ENCODE measurements at places on chromosomes 2 and 18.

DNA sequence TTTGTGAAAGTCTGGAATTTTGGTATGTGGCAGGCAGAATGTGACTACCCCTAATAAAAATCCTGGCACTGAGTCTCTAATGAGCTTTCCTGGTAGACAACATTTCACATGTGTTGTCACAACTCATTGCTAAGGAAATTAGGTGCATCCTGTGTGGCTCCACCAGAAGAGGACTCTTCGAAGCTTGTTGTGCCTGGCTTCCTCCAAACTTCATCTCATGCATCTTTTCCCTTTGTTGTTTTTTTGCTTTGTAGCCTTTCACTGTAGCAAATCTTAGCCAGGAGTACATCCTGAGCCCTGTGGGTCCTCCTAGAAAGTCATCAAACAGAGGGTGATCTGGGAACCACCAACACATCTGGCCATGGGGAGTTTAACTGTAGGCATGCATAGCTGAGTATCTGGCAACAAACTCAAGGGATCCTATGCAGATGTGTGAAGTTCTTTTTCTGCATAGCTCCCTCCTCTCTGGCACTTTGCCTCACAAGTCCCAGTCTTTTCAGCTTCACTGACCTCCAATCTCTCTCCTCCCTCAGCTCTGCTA is 42.1 kb upstream of the SERTAD2 start:
- DNase-seq = no peak

GRCh38 chr2:41955316-41956043 is 92.3 kb upstream of the PKDCC start:
- DNase-seq = no peak

- DNase-seq = no peak
Measured at GRCh38 chr2:237000481-237000880, 85.2 kb upstream of the COPS8 start.

DNA sequence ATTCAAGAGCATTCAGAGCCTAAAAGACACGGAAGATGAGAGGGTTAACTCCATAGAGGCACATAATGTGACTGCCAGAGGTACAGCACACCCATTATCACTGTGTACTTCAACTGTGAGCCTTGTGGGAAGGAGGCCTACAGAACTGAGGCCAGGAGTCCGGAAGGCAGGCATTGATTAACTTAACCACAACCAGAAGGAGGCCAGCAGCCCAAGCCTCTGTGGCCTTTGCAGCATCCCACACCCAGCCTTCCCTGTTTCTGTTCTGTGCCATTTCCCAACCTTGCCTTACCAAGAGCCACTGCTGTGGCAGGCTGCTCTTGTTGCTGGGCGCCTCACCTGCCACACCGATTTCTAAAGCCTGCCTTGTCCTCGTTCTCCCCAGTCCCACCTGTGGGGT is 27.2 kb downstream of the SIGLEC15 start:
- DNase-seq = no peak

GRCh38 chr18:49028801-49029506 is 78.2 kb upstream of the SMAD7 start:
- DNase-seq = no peak

DNA sequence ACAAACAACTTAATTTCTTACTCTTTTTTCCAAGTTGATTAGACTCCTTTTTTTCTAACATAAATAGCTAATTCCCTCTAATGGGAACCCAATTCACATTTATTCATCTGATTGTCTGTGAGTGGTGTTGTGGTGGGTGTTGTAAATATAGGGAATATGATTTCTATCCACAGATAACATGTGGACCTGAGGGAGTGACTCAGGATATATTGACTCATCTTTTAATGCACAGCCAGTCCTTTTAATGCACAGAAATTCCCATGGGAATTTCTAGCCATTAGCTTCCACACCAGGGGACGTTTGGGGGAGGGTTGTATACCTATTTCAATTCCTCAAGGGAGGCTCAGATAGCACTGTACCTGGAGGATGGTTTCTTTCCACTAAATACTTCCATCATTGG is 1339.6 kb upstream of the LRRTM1 start:
- no peak for DNase-seq

- no peak for DNase-seq
Measured at GRCh38 chr2:218882866-218883366, 2.3 kb downstream of the WNT10A start.

DNA sequence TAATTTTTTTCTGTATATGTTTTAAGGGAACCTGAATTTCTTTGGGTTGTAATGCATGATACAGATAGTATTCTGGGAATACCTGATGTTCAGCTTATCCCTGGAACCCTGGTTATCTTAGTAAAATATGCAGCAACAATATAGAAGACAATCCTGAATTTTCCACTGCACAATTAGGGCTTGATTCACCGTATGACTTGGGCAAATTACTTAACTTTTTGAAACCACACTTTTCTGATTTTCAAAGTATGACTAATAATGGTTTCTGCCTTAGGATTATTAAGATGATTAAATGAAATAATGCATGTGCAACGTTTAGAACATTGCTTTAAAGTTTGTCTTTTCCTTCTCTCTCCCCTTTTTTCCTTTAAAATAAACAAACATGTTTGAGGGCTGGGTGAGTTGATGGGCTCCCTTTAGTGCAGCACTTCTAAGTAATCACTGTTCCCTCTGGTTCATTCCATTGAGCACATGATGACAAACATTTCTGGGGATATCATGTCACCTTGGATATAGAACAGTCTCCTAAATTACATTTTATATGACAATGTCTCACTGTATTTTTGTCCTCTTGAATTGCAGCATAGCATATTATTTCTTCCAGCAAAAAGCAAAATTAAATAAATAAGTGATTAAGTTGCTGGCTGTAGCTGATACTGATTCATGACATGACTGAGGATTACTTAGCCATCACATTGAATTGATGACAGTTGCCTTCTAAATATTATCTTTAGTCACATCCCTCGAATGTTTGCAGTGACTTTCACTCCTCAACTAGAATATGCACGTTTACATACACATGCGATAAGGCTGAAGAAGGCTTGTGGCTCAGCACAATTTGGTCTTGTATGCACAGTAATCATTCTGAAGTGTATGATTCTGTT is 254.5 kb downstream of the NEDD4L start:
- DNase-seq = no peak

- no peak for DNase-seq
Measured at GRCh38 chr18:76379226-76380126, 115.6 kb downstream of the ZNF516 start.

All from D721Med (cell line).